ENCODE measurements at places on chromosomes 7 and 10.

DNA sequence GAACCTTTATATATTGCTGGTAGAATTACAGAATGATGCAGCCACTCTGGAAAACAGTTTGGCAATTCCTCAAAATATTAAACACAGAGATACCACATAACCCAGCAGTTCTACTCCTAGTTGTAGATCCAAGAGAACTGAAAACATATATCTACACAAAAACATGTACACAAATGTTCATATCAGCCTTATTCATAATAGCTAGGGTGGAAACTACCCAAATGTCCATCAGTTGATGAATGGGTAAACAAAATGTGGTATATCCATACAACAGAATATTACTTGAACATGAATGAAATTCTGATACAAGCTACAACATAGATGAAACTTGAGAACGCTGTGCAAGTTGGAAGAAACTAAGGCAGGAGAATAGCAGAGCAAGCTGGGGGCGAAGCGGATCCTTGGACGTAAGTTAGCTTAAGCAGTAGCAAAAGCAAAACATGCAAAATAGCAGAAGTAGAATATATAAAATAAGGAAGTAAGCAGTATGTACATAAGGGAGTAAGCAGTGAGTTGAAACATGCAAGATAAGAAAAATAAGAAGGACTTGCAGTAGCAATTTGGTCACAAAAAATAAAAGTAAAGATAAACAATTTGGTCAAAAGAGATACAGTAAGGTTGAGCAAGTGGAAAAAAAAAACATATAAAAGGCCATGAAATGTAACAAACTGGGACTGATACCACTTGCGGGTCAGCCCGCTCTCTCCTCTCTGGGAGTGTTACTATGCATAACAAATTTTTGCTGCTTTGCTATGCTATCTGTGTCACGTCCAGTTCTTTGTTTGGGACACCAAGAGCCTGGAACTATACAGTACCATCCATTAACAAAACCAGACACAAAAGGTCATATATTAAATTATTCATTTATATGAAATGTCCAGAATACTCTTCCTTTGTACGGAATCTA, 18.0 kb upstream of the HILPDA start:
- no peak for DNase-seq

DNA sequence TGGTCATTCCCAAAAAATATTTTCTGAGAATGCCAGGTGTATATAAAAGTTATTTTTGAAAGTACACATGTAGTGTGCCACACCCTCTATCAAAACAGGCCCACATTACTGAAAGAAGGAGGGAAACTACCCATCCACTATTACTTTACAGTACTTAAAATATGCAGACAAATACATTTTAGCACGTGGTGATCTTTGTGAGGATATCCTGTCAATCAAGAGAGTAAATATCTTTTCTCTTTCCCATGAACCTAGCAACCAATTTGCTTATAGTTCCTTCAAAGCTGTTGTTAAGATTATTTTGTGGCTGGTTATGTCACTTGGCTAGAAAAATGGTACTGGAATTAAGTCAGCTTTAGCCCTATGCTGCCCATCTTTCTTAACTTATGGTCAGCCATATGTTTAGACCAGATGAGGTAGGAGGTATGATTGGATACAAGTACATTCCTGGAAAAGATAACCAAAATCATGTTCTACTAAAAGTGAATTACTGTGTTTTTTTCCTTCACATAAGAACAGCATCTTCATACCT, 70.1 kb downstream of the AUTS2 start:
- DNase-seq: no peak

- no peak for DNase-seq
Observed at GRCh38 chr7:24884401-24884800, 95.6 kb downstream of the OSBPL3 start.

DNA sequence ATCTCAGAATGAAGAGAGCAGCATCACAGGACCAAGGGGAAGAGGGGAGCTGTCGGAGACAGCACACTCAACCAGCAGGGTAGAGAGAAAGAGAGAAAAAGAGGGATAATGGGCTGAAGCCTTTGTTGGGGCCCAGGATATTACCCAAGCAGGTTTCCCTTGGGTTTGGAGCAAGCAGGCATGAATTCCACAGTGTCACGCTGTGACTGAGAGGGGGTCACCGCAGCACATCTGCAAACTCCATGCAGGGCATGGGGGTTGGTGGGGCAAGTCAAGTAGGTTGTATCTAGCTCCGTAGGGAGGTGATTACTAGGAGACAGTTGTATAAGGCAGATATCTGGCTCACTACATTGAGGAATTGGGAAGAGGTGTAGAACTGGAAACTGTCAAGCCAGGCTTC, 42.2 kb upstream of the SEMA3E start:
- no peak for DNase-seq

GRCh38 chr7:128104108-128104742, 73.0 kb upstream of the LRRC4 start:
- DNase-seq: peak; percentile 61

DNA sequence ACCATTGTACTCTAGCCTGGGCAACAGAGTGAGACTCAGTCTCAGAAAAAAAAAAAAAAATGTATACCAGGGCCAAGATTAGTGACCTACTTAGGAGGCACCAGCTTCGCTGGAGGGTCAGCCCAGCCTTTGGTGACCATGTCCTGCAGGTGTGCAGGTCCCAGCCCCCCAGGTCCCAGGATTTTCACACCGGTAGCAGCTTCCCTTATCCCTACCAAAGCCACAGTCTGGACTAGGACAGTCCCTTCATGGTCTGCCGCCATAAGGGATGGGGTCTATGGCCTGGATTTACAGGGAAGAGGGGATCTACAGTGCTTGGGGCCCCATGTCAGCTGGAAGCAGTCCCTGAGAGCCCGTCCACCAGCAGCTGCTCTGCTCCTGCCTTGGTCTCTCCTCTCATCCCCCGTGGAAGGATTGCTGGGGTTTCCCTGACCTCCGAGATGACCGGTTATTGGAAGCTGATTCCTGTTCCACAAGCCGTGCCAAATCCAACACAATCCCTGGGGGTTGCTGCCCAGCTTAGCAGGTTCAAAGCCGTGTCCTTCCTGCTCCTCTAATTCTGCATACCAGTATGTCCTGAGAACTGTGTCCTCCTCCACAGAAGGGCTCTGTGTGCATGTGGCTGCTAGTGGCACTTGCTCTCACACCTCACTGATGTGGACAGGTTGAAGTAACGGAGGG, 11.0 kb upstream of the NDUFB2 start:
- no peak for DNase-seq

DNA sequence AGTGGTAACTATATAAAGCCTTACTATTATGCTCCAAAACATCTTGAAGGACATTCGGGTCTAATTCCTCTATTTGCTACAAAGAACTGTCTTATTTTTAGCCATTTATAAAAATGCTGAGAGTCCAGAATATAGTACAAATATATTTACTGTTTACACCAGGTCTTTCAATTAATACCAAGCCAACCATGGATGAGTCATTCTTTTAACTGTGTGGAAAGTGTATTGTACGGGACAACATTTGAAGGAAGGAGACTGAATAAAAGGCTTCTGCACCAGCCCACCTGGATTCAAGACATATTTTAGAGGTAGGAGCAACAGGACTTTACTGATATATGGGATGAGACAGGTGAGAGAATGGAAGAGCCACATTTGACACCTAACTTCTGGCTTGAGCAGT, 35.4 kb downstream of the MASTL start:
- DNase-seq: no peak

GRCh38 chr7:157521752-157522151, 184.9 kb downstream of the DNAJB6 start:
- no peak for DNase-seq

- no peak for DNase-seq
Observed at GRCh38 chr7:19928247-19928646, 154.8 kb upstream of the TMEM196 start.

DNA sequence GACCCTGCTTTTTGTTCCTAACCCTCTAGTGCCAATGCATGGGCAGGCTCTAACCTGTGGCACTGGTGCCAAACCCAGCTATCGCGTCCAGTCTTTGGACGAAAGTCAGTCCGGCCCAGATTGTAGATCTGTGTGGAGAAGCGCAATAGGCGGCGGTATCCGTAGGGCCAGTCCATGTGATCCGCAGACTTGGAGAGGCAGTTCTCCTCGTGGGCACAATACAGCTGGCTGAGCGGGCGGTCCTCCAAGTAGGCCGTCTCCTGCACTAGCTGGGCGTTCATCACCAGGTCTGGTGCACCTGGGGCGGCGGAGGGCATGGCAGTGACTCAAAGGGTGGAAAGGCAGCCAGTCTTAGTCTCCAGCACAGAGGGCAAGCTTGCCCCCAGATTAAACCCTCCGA, 14.5 kb downstream of the LOXL4 start:
- DNase-seq: no peak

DNA sequence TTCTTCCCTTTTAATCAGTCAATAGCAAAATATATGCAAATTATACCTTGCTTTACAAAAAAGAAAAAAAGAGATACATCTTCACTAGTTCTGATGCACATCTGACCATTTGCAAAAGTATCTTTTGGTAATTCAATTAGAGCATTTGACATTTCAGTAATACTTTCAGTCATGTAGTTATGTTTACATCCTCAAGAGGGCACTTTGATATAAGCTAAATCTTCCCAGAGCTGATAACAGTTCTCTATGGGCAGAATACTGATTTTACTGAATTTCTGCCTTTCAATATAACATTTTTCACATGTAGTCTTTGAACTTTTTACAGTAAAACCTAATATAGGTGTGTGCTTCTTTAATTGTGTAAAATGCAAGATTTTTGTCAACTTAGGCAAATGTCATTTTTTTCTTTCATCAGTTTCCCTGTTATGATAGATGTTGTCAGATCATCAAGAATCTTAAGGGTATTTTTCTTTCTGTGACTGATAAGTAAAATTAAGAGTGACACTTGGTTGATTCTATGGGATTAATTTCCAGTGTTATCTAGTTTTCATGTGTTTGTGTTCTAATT, 703.5 kb upstream of the SEMA3D start:
- peak; percentile 57 for DNase-seq

DNA sequence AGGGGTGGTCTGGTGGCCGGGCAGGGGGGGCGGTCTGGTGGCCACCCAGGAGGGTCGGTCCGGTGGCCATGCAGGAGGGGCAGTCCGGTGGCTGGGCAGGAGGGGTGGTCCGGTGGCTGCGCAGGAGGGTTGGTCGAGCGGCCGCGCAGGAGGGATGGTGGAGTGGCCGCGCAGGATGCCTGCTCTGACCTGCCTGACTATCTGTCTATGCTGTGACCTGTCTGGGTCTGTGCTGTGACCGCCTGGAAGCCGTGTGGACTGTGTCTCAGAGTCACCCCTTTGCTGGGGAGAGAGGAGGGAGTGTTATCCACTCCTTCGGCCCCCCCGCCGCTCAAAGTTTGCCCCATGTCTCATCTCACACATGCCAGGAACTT, 113.2 kb downstream of the ACTR3B start:
- DNase-seq: no peak

GRCh38 chr10:14757394-14757793, 17.3 kb downstream of the FAM107B start:
- no peak for DNase-seq

- DNase-seq: no peak
Observed at GRCh38 chr10:83432261-83433045, 706.9 kb upstream of the GHITM start.

- DNase-seq: no peak
Observed at GRCh38 chr10:109933984-109934565, 10.8 kb upstream of the XPNPEP1 start.

DNA sequence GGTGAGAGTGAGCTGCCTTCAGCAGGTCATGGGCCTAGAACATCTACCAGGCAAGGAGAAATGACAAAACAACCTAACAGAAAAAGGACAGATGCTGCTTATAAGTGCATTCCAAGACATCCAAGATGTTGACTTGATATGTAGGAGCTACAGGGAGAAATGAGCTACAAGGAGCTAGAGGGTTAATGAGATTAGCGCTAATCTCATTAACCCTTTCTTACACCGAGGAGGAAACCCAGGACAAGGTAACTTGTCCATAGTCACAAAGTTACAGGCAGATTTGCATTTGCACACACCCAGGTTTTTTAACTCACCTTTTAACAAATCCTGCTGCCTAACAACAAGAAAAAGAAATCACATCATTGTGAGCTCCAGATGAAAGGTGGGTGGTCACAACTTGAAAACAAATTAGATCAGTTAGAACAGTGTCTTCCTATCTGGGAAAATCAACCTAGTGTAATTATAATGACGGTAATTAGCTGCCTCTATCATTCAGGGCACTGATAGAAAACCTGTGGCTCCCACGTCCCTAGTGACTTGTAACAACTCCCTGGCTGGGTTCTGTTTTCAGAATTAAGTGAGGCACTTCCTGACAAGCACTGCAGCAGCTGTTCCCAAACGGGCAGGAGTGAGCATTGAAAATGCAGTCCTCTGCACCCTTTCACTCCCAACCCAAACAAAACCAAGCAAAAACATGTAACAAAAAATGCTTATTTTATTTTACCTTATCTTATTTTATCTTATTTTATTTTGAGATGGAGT, 5.7 kb downstream of the KIAA1549 start:
- no peak for DNase-seq

GRCh38 chr7:146656988-146657387, 540.4 kb downstream of the CNTNAP2 start:
- DNase-seq: no peak

DNA sequence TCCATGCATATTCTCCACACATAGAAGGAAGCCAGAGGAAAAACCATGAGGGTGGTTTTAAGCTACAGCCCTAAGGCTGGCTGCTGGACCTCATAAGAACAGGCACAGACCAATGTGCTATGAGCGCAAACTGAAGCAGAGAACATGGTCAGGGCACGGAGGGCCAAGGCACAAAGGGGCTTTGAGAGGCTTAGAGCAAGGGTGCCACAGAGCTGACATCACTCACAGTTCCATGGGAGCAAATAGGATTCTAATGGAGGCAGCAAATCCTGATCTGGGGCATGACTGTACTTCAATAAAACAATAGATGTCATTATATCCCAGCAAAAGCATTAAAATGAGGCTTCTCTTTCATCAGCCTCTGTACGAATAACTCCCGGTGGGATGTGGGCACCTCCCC, 162.4 kb downstream of the COBL start:
- DNase-seq: no peak
